T47D (cell line): ENCODE measurements at places on chromosomes 12 and 14.

- DNase-seq, result no peak
Measured at GRCh38 chr12:18583655-18584054, 154.2 kb downstream of the PLCZ1 start.

GRCh38 chr12:29816874-29817725 lies 33.4 kb upstream of the TMTC1 start:
- no peak for DNase-seq

DNA sequence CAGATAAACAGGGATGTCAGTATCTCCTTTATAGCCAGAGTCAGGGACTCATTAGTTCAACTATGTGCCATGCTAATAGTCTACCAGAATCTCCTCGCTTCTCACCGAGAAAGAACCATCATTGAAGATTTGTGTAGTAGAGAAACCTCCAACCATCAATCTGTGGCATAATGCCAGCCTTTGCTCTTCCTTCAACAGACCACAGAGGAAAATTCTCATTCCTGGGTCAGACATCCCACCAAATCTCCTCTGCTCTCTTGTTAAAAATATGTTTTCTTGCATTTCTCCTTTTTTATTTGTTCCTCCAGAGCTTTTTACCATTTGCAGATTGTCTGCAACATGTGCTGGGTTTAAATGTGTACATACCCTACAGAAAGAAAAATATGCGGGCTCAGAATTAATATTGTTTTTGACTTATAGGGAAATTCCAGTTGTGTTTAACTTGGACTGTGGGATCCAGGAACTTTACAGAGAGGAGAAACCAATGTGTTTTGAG lies 64.9 kb downstream of the LLPH start:
- no peak for DNase-seq

DNA sequence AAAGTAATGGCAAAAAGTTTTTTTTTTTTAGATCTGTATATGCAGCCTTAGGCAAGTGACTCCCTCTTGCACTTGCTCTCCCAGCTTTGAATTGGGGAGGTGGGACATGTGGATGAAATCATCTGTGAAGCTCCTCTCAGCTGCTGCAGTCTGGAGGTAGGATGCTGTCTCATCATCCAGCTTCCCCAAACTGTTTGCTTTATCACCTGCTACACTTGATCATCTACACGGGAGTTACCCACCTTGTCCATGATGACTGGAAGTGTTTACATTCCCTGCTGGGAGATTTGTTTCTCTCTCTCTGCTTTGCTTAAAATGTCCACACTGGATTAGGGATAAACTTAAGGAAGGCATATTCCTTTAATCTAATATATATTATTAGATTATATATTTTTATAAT lies 8.5 kb upstream of the FGF23 start:
- no peak for DNase-seq

DNA sequence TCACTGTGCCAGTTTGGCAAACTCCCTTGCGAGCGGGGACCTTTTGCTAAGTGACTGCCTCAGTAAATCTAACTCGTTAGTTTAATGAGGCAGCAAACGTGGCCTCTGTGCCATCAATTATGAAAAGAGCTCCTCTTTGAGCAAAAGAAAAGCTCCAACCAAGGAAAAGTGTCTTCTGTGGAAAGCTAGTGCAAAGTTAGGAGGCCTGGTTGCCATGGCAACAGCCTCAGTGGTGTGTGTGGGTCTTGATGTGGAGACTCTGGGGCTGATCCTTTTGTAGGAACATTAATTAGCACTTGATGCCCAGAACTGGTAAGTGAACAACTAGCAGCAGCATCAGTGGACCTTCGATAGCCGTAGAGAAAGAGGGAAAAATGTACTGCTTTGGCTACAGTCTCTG lies 145.7 kb downstream of the CHST11 start:
- no peak for DNase-seq

DNA sequence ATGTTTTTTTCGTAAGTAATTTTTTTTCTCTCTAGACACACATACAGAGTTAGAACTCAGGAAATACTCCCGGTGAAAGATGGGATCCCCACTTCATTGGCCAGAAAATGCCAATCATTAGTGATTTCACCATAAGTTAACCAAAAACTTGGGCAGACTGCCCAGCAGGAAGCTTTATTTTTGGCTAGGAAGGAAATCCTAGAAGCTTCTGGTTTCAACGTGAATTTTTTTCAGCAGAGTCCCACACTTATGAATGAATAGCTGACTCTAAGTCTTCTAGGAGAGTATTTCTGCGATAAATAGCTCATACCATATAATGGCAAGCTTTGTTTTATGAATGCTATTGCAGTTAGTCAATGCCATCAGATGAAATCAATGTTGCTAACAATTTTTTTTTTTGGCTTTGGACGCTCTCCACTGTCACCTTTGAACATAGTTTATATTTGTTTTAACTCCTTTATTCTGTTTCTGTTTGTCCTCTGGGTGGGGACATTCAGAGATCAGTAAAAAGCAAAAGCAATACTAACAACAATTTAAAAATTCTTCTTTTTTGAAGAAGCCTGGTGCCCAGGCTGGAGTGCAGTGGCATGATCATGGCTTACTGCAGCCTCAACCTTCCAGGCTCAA lies 9.5 kb downstream of the PPP1CC start:
- DNase-seq, result no peak

- DNase-seq, result no peak
Measured at GRCh38 chr14:80491131-80491530, 279.8 kb upstream of the DIO2 start.

- no peak for DNase-seq
Measured at GRCh38 chr12:24979329-24979728, 30.4 kb upstream of the BCAT1 start.

DNA sequence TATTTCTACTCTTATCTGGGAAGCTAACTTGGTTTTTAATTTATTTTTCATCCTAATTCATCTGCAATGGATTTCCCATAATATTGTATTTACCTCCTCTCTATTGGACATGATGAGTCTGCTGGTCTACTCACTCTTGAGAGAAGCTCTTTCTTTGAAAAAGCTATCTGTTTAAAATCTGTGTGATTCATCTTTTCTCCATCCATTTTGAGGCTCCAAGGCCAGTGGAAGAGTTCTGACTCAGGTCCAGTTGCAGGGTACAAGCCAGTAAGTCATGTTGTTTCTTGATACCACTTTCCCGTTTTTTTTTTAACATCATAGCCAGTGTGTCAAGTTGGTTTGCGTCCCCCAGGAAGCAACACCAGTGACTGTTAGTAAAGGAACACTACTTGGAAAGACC lies 160.3 kb upstream of the BMP4 start:
- no peak for DNase-seq

DNA sequence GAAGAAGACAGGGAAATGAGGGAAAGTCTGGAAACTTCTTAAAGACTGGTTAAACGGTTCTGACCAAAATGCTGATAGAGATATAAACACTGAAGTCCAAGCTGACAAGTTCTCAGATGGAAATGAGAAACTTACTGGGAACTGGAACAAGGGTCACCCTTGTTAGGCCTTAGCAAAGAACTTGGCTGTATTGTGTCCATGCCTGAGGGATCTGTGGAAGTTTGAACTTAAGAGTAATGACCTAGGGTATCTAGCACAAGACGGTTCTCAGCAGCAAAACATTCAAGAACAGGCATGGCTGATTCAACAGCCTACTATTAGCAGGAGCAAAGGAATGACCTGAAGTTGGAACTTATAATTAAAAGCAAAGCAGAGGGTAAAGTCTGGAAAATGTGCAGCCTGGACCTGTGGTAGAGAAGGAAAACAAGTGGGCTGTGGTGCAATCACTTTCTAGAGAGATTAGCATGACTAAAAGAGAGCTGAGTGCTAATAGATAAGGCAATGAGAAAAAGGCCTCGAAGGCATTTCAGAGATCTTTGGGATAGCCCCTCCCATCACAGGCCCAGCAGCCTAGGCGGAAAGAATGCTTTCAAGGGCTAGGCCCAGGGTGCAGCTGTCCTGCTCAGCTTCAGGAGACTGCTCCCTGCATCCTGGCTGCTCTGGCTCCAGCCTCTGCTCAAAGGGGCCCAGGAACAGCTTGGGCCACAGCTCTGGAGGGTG lies 60.3 kb downstream of the ATP2B1 start:
- DNase-seq, result no peak

GRCh38 chr12:172732-173161 lies 41.2 kb downstream of the SLC6A12 start:
- no peak for DNase-seq

DNA sequence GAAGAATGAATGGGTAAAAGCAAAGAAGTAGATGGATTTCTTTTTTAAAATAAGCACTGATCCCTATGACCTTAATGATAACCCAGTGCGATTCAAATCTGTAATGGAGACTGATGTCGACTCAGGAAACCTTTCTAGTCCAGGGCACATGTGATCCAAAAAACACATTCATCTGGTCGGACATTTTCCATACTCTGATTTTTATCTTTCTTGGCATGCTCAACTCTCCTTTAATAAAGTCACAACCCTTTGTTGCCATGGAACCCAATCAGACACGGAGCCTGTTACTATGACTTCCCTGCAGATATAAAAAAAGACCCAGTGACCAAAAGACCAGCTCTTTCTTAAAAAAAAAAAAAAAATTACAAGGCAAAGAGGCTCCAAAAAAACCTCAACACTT lies 27.9 kb downstream of the TMCC3 start:
- peak; percentile 18 for DNase-seq

GRCh38 chr14:55837467-55837866 lies 257.5 kb downstream of the KTN1 start:
- no peak for DNase-seq

GRCh38 chr14:101008196-101008595 lies 104.7 kb upstream of the RTL1 start:
- no peak for DNase-seq

DNA sequence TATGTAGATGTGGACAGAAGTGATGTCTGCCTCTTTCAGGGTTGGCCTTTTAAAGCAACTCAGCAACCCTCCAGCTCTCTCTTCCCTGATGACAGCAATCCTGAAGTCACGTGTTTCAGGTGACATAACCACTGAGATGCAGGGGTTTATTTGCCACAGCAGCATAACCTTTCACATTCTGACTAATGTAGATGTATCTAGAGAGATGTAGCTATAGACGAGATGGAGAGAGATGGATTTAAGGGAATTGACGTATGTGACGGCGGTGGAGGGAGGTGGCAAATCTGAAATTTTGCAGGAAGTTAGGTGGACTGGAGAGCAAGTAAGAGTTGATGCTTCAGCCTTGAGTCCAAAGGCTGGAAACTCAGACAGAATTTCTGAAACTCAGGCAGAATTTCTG lies 126.0 kb downstream of the ZFP36L1 start:
- no peak for DNase-seq

- no peak for DNase-seq
Measured at GRCh38 chr12:118742431-118742830, 238.9 kb upstream of the SRRM4 start.

GRCh38 chr14:38256533-38256840 lies 594 bp upstream of the CLEC14A start:
- no peak for DNase-seq

GRCh38 chr12:27493260-27493940 lies 30.6 kb upstream of the PPFIBP1 start:
- peak; percentile 50 for DNase-seq

DNA sequence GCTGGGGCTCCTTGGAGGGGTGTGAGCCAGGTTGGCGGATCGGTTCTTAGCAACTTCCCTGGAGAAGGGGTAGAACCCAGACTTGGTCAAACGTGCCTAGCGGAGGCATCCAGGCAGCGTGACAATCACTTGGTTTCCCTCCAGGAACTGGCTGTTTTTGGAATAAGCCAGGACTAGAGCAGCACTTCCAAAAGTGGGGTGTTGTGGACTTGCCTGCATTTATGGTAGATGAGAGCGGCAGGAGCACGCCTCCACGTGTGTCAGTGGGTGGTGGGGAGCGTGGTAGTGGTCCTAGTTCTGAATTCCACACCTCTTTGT lies 2.8 kb downstream of the PRMT8 start:
- no peak for DNase-seq

GRCh38 chr14:96538097-96538989 lies 36.2 kb downstream of the PAPOLA start:
- no peak for DNase-seq

GRCh38 chr12:104340925-104341611 lies 37.5 kb downstream of the EID3 start:
- no peak for DNase-seq

GRCh38 chr14:51578853-51579252 lies 72.9 kb upstream of the FRMD6 start:
- DNase-seq, result no peak

DNA sequence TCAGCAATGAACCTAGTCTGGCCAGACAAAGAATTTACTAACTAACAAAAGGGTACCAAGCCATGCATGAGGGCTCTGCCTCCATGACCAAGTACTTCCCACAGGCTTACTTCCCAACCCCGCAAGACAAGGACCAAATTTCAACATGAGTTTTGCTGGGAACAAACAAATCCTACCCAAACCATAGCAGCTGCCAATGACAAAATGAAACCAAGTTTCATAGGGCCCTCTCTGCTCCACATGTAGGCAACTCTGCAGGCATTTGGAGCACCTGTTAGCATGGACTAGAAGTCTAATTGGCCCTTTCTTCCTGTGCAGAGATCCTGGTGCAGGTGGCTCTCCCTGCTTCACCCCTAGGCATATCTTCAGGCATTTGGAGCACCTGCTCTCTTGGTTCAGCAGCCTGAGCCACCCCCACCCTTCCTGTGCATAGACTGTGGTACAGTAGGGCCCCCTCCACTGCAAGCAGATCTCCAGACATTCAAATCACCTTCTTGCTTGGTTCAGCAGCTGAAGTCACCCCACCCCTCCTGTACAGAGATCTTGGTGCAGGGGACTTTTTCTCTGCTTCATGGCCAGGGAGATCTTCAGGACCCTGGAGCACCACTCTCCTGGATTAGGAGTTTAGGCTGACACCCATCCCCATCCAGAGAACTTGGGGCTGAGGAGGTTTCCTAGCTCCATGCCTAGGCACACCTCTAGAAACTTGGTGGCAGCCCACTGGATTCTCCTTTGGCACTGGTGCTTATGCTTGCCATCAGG lies 308.7 kb downstream of the RPAP3 start:
- DNase-seq, result no peak

DNA sequence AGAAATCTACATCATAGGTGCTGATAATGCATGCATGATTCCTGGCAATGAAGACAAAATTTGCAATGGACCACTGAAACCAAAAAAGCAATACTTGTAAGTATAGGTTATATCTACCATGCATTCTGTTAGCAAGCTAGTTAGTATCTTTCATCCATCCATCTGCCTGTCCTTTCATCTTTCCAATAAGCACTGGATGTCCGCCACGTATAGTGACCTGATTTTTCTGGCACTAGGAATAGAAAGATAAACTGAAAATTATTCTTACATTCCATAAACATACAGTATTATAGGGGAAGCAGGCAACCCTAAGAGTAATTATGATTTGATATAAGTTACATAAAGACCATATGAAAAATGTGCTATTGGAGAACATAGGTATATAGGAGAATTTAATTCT lies 87.2 kb upstream of the MYF6 start:
- DNase-seq, result no peak
